ENCODE measurements at places on chromosomes 16 and 17.

DNA sequence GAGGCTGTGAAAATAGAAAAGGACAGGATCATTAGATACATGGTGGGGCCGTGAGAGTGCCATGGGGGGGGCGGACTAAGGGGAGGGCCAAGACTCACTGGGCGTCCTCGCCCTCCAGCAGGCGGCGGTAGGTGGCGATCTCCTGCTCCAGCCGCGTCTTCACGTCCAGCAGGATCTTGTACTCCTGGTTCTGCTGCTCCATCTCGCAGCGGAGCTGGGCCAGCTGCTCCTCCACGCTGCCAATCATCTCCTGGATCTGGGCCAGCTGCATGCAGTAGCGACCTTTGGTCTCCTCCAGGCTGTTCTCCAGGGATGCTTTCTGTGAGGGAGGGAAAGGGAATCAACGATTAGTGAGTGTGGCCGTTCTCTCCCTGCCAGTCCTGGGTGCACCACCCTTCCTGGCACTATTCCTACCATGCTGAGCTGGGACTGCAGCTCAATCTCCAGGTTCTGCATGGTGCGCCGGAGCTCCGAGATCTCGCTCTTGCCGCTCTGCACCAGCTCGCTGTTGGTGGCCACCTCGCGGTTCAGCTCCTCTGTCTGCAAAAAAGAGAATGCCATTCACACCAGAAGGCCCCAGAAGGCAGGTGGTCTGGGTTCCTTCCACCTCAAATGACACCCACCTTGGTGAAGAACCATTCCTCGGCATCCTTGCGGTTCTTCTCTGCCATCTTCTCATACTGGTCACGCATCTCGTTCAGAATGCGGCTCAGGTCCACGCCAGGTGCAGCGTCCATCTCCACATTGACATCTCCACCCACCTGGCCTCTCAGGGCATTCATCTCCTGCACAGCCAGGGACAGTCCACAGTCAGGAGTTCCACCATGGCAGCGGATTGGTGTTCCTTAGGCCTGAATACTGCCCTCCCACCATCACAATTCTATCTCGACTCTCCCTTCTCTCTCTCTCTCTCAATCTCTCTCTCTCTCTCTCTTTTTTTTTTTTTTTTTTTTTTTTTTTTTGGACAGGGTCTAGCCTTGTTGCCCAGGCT lies 3.3 kb downstream of the KRT14 start:
- no peak for DNase-seq

GRCh38 chr16:55379371-55379770 lies 55.4 kb downstream of the IRX6 start:
- no peak for DNase-seq

- DNase-seq = no peak
These were observed 128.0 kb downstream of the LAT start for GRCh38 chr16:29112755-29113347.

- DNase-seq = no peak
These were observed 64.8 kb upstream of the AMZ2 start for GRCh38 chr17:68182940-68183551.

- no peak for DNase-seq
These were observed 73.1 kb downstream of the CDH13 start for GRCh38 chr16:82699711-82700495.

DNA sequence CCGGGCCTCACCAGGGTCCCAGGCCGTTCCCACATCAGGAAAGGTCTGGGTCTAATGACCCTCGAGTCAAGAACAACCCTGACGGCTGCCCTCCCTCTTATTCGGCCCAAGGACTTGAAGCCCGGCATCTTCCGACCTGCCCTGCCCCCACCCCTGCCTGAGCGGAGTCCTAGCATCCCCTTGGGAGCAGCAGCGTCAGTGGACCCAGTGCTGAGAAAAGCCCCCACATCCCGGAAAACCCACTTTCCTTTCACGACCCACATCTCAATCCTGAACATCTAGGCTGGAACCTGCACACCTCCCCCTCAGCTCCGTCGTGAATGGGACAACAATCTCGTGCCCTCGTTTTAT lies 769 bp downstream of the TMEM88 start:
- DNase-seq = no peak

DNA sequence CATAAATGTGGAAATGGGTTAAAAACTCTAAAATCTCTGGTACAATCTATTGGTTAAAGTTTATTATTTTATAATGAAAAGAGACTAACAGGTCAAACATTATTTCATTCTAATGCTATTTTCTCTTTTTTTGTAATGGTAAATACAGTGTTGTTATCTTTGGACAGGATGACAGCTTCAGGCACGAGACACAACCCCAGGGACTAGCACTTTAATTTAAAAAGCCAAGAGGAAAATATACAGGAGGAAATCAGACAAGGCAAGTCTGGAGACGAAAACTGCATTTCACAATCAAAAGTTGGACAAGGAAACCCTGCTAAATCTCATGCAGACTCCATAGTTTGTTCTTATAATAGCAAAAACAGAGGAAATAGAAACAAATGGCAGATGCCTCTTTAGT lies 589.1 kb upstream of the CDH8 start:
- no peak for DNase-seq

DNA sequence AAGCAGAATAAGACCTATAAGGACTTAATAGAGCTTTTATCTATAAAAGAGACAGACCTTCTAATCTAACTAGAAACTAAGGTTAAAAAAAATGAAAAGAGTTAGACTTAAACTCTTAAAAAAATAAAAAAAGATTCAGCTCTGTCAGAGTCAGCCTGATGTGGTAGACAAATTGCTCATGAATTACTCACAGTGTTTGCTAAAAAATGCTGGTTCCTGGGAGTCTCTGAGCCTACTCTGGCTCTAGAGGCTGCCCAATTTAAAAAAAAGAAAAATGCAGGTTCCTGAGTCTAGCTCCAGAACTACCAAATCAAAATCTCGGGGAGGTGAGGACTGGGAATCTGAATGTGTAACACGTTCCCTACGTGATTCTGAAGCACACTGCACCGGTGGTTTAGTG lies 18.1 kb downstream of the SOST start:
- DNase-seq = no peak

DNA sequence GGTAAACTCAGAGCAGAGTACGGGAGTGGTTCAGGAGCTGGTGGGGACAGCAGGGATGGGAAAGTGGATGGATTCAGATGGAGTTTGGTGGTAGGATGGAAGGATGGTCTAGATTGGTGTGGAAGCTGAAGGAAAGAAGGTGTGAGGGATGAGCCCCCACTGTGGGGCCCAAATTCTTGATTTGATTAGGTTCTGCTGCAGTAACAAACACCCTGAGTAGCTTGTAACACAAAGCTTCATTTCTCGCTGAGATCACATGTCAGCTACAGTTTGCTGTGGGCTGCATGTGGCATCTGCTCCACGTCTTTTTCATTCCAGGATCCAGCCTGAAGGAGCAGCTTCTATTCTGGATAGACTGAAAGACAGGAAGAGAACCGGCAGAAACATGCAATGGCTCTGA lies 143.8 kb downstream of the IRX3 start:
- DNase-seq = no peak

DNA sequence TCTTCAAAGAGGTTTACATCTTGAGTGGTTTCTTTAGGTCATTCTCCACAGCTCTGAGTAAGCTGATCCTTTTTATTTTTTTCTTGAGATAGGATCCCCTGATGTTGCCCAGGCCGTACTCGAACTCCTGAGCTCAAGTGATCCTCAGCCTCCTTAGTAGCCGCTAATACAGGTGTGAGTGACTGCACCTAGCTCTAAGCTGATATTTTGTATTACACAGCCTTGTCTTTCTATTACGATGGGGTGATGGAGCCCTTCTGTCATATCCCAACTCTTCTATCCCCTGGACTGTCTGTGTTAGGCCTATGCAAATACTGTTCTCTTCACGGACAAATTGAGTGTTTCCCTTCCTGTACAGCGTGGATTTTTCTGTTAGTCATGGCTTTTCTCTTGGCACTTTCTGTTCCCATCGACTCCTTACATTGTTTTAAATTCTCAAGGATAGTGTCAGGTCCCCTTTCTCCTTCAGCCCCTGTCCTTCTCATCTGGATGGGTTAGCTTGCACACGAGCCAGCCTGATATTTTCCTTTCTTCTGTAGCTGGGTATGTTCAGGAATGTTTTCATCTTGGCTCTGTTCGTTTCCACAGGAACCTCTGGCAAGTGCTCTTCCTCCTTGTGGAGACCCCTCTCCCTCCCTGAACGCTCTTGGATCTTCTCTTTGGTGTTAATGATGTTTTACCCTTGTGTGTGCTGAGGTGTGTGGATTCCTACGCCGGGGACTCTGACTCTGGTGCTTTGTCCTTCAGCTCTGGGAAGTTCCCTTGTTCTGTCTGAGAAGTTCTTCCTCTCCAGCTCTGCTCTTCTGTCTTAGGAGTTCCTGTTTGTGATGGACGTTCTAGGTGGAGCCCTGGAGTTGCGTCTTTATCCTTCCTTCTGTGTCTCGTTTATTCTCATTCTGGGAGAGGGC lies 2.3 kb downstream of the BANP start:
- DNase-seq = peak; percentile 17

- no peak for DNase-seq
These were observed 1.5 kb downstream of the ZNF319 start for GRCh38 chr16:57998992-57999365.

- DNase-seq = no peak
These were observed 71.9 kb upstream of the GAS7 start for GRCh38 chr17:10270258-10270657.

DNA sequence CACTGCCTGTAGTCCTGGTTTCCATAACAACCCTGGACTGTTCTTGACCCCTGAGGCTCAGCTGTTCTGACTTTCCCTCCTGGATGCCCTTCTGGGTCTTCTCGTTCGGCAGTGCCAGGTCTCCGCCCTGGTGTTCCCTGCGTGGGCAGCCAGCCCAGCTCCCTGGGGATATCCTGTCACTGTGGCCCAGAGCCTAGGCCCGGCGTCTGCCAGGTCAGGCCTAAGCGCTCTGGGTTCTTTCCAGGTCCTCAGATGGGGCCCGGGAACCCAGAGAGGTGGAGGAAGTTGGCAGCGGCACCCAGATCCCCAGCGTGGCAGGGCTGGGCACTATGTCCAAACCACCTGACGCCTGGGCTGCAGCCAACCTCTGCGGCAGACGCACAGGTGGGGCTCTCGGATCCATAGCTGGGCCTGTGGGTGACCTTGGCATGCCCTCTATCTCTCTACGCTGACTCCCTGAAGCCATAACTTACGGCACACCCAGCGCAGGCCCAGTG lies 12.5 kb upstream of the ATP2A3 start:
- no peak for DNase-seq

- no peak for DNase-seq
These were observed 131.2 kb upstream of the MPHOSPH6 start for GRCh38 chr16:82301146-82301755.

GRCh38 chr16:22763437-22764080 lies 50.4 kb upstream of the HS3ST2 start:
- DNase-seq = no peak

DNA sequence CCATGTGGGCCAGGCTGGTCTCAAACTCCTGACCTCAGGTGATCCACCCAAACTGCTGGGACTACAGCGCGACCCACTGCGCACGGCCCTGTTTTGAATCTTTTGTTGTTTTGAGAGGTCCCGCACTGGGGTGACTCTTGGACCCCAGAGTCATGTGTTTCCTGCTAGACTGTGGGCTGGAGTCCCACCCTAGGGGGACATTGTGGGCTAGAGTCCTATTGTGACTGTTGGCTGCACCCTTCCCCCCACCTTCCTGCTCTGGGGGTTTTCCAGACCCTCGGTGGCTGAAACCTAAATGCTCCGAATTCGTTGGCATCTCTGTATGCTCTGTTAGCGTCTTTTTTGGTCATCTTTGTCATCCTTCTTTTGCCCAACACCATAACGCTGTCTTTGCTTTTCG lies 16.0 kb downstream of the NUPR1 start:
- DNase-seq = no peak

DNA sequence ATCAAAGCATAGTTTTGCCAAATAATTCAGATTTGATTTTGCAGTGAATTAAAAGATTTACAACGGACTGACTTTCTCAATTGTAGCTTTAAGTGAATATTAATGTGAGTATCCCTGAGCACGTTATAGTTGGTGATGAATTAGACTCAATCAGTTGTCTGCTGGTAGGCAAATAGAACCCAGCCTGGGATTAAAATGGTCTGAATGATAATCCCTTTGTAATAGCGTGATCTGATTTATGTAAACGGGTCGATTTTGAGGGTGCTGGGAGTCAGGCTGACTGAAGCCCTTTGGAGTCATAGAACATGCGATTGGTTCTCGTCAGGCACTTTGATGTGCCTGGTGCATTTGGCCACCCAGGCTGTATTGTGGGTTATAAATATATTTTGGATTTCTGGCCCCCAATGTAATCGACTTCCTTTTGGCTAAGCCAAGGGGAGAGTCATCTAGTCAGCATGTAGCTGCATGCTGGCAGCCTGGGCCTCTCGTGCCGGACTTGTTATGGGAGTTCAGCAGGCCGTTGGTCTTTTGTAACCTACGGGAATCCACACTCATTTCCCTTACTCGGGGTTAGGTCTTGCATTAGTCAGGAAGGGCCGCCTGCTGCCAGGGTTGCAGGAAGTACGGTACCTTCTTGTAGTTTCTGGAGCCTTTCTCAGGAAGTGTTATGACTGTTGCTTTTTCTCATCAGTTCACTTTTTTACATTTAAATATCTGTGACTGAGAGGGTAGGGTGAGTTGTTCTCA lies 5.4 kb downstream of the PGS1 start:
- peak; percentile 95 for DNase-seq

DNA sequence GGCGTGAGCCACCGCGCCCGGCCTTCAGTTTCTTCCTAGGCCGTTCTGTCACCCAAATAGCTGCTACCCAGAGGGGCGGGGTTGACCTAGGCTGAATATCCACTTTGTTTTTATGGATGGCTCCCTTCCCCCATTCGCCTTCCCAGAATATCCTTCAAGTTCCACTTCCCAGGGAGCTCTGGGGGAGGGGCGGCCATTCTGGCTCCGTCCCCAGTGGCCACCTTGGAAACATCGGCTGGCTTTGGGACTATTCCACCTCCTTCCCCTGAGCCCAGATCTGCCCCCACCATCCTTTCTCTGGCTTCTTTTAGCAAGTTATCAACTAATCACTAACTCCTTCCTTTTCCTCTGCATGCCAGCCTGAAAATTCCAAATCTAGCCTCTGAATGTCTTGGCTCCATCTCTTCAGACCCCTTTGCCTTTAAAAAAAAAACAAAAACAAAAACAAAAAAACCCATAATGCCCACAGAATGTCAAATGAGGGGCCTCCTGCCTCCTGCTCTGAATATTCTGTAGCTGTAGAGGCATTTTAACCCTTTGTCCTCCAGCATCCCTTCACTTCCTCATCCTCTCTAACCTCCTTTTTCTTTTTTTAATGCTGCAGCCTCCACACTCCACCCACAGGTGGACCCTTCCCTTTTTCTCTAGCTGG lies 6.4 kb downstream of the ATP1B2 start:
- DNase-seq = no peak

GRCh38 chr17:66934040-66934439 lies 30.5 kb upstream of the CACNG4 start:
- no peak for DNase-seq
